Inflammatory macrophage (primary cell): ENCODE measurements at places on chromosomes 3 and 15.
A peak's percentile ranks its signal among the peaks of the same experiment; 100 is the strongest.

DNA sequence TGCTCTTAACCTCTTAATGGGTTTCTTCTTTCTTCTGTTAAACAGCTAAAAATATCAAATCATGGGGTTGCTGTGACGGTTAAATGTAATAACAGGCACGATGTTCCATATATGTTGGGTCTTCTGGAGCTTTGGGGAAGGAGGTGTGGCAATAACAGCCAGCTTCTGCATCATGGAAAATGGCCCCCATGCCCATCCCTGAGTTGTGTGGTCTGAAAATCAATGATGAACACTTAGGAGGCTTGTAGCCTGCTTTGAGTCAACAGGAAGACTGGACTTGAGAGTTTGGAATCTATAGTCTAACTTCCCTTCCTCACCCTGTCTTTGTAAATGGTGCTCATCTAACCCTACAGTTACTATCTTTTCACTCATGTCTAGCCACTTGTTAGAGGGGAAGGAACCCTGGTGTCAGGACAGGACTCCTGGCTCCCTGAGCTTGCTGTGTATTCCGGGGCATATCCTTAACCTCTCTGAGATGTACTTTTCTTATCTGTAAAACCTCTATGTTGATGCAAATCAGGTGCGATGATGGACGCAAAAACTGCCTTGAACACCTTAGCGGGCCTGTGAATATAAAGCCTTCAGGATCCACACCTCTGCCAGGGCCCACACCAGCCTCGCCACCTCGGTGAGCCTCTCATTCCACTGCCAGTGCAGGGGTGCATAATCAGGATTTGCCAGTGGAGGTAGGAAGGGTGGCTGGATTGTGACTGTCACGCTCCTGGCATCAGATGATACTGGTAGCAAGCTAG, 27.5 kb downstream of the SMAD3 start:
- DNase-seq: no peak

GRCh38 chr3:182629521-182629920, 163.8 kb upstream of the ATP11B start:
- no peak for DNase-seq

DNA sequence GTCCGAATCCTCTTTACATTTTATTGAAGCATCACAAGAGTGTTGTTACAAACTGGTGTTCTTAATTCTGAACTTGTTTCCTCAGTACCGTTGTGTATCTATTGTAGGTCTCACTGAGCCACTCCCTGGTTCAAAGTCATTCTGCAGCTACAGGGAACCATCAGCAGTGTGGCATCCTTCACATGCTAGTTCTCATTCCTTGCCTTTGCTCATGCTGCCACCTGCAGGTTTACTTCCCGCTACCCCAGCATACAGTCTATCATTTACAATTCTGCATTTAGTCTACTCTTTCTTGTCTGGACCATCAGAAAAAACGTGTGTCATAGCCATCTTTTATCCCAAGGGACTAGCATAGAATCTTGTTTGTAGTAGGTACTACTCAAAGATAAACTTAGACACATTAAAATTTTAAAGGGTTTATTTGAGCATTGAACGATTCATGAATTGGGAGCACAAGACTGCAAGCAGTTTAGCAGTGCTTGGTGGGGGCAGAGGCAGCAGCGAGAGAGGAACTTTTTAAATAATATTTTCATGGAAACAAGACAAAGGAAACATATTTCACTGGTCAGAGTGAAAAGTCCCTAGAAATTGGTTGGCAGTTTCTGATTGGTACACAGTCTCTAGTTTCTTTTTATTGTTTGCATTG, 402.1 kb downstream of the CADM2 start:
- DNase-seq: peak; percentile 10

DNA sequence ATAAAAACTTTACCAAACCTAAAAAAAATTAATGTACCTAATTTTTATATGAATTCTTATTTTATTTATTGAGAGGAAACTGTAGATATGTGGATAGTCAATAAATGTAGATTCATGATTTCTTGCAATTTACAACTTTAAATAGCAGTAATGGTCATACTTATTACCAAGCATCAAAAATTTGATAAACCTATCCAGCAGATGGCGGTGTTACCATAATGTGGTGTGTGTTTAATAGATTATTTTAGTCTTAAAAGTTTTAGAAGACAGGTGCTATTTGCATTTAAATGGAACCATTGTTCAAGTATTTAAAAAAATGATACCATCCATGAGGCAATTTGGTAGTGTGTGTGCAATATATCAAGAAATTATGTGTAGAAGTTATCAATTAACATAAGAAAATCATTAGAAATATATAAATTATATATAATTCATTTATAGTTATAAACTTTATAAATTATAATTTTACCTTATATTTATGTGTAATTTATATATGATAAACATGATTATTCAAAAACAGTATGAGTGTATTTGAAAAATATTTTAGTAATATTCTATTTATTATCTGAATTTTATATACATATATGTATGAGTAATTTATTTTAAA, 176.0 kb upstream of the BCHE start:
- DNase-seq: peak; percentile 13

- no peak for DNase-seq
Measured at GRCh38 chr3:55014081-55014480, 86.2 kb upstream of the LRTM1 start.
